PC-9 (cell line): ENCODE measurements at places on chromosomes 4 and X.

DNA sequence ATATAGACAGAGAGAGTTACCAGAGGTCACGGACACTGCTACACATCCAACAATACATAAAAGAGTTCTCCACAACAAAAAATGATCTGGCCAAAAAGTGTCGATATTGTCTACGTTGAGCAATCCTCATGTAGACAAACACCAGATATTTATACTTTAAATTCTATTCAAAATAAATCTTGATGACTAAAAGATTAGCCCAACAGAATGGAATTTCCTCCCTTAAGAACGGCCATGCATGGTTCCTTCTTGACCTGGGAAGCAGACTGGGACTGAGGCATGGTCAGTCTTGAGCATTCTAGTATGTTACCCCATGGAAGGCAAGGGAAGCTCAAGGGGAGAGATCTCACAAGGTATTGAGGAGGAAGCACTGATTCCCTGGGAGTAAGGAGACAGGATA is 43.5 kb downstream of the LHFPL1 start:
- no peaks in the 10 kb centered on the region; the same call in 1 of the 2 replicates for H3K27me3 ChIP-seq
- DNase-seq = no peak
- H3K36me3 ChIP-seq = no peaks in the 10 kb centered on the region
- H3K27ac ChIP-seq = no peak overlapping the region
- no peaks in the 10 kb centered on the region for H3K4me1 ChIP-seq

- peak overlapping the region; percentile 32; the same call in 1 of the 2 replicates for H3K4me3 ChIP-seq
- H3K27ac ChIP-seq = peak overlapping the region; percentile 76
- H3K27me3 ChIP-seq = no peaks in the 10 kb centered on the region
Measured at GRCh38 chrX:70476934-70477733, 32.5 kb downstream of the DLG3 start.

DNA sequence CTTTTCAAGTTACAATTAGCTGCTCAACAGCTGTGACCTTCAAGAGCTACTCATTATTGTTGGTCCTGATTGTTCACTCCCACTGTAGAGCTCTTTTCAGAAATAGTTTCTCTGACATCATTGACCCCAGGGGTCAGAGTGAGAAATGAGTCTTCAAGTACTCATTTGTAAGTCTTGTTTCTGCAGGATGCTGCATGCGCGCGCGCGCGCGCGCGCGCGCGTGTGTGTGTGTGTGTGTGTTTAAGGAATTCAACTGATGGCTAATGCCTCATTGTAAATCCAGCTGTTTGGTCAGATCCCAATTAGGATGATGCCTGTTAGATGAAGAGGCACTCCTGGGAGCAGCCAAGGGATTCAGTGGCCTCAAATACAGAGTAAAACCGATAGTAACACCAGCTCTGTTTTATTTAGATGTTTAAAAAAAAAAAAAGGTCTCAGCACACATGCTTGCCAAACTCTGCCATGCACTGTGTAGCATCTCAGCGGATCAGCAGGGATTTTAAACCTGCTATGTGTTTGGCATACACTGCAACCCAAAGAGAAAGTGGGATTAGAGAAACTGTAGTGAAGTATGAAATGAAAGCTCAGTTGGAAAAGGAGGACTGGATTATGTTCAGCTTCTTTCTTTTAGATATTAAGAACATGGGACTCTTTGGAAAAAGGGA is 332.3 kb downstream of the ADGRL3 start:
- H3K4me3 ChIP-seq = no peak overlapping the region
- H3K27me3 ChIP-seq = no peaks in the 10 kb centered on the region
- H3K36me3 ChIP-seq = no peaks in the 10 kb centered on the region
- H3K4me1 ChIP-seq = no peaks in the 10 kb centered on the region

GRCh38 chr4:101853028-101853427 is 62.5 kb downstream of the BANK1 start:
- H3K36me3 ChIP-seq = no peaks in the 10 kb centered on the region
- no peak overlapping the region for H3K4me3 ChIP-seq
- no peaks in the 10 kb centered on the region for H3K4me1 ChIP-seq
- H3K27me3 ChIP-seq = no peaks in the 10 kb centered on the region
- H3K27ac ChIP-seq = no peak overlapping the region
- no peak for DNase-seq

DNA sequence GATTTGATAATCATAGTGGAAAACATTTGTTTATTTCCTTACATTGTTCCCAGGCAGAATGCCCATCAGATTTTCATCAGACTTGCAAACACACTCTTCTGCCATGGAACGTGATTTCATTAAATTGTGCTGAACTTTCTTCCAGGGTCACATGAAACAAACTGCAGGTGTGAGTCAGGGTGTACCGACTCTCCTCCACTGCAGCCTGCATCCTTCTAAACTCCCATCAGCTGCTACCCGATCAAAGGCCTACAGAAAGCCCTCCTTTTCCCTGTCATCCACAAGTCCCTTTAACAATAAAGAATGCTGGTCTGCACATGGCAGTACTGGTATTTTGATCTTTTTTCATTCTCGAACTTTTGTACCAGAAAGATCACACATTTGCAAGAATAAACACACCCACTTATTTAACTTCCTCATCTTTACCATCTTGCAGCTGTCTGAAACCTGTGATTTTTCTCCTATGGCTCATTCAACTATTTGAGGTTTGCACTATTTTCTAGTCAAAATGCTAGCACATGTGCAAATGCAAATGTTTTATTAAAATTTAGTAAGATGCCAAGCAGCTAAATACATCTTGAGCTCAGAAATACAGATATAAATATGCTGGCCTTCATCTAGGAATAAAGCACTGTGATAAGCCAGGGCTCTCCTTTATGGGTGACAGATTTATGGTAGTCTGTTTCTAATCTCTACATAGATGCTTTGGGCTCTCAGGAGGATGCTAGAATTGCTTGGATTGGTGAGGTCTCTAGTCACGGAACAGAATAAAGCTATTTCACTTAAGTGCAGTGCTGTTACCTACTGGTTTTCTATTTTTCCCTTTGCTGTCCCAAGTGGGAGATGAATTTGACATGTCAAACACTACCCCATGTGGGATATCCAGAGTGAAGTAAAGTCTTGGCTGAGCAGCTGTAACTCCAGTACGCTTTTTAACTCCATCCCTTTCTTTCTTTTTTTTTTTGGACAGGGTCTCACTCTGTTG is 25.8 kb upstream of the ARHGAP24 start:
- no peak overlapping the region for H3K27ac ChIP-seq
- H3K4me3 ChIP-seq = no peak overlapping the region
- no peaks in the 10 kb centered on the region for H3K36me3 ChIP-seq
- no peaks in the 10 kb centered on the region for H3K27me3 ChIP-seq
